ENCODE measurements at places on chromosomes 12 and 14.

DNA sequence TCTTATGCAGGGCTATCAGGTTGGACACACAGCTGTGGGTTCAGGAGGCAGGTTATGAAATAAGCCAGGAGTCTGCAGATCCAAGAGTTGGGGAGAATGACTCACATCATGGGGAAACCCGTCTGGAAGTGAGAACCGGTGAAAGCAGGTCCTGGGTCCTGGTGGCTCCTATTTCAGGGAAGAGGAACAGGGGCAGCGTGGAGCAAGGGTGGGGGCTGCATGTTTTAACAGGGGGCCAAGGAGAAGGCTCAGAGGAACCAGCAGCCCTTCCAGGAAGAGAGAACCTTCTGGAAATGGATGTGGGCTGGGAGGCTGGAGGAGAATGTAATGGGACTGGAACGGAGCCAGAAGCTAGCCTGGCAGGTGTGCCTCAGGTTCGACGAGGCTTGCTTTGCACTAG, 7.8 kb upstream of the KRT74 start:
- peak; percentile 84 for DNase-seq

DNA sequence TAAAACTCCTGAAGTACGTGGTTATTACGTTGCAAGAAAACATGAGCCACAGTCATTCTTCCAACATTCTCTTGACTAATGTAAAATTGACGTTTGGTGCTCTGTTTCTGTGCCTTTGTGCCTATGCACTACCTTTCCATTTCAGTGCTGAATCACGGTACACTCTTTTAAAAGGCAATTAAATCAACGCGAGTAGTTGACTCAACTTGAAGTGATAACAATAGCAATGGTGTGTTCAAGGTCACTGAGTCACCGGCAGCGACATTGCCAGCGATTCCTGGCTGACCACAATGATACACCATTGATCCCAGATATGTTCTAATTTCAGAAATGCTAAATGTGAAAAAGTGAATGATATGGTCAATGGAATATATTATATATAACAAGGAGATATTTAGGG, 17.8 kb downstream of the AK7 start:
- DNase-seq = peak; percentile 53

GRCh38 chr12:123529686-123530085, 3.8 kb downstream of the RILPL1 start:
- no peak for DNase-seq

DNA sequence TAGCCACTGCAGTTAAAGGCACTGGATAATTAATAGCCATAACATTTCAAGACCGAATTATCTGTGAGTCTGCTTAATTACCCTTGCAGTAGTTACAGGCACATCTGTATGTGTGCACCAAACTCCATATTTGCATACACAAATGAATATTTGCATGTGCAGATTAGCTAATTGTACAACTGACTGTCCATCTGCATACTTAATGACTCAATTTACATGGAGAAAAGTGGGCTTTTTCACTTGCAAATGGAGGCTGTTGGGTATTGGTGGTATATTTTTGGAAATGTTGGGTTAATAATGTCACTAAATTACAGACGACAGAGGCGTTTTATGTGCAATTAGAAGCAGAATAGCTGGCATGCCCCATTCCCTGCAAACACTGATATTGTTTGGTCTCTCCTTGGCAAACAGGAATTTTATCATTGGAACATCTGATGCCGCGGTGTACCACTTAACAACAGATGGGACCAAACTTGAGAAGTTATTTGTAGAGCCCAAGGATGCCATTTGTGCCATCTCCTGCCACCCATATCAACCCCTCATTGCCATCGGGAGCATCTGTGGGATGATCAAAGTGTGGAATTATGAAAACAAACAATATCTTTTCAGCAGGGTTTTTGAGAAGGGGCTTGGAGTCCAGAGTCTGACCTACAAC, 39.6 kb downstream of the CFAP251 start:
- no peak for DNase-seq

- DNase-seq = no peak
Observed at GRCh38 chr14:91424813-91425530, 7.4 kb upstream of the CCDC88C start.

DNA sequence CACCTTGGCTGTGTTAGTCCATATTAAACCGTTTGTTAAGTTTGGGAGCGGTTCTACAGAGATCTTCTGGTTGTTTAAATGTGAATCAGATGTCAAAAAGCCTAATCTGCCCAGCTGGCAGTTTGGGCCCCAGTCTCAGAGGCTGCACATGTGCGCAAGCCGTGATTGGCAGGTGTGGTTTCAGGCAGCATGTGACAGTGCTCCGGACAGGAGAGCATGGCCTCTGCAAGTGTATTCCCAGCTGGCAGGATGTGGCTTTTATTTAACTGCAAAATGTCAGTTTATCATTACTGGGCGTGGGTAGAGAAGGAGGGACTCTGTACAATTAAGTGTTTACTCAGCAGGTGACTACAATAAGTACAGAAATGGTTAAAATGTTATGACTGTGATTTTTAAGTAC, 77.5 kb downstream of the PELI2 start:
- peak; percentile 48 for DNase-seq

DNA sequence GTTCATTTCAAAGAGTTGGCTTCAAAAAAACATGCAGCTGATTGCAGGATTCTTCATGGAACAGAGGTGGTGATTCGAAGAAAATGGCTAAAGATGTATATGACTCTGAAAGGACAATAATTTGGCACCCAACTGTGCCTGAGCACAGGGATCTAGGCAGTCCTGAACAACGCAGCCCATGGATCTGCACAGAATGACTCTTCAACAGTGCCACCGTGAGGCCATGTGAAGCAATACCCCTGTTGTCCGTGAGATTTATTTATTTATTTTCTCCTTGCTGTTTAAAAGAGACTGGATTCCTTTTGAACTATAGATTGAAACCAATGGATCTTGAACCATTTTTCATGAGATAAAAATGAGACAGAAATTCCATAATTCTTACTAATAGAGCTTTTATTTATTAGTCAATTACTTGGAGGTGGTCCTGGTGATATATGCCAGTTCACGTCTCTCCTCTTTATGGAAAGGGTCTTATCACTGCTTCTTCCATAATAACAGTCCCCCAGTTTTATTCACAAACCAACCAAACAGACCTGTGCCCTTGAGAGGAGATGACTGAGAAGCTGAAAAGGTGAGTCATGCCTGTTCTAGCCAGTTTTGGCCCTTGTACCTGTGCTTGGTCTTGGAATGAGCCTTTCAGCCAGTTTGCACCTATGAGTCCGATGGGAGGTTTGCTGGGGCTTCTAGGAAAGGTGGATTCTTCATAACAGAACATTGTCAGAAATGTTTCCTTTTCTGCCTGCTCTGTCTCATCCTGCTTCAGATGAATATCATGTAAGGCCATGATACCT, 1598.3 kb downstream of the AACS start:
- peak; percentile 11 for DNase-seq

DNA sequence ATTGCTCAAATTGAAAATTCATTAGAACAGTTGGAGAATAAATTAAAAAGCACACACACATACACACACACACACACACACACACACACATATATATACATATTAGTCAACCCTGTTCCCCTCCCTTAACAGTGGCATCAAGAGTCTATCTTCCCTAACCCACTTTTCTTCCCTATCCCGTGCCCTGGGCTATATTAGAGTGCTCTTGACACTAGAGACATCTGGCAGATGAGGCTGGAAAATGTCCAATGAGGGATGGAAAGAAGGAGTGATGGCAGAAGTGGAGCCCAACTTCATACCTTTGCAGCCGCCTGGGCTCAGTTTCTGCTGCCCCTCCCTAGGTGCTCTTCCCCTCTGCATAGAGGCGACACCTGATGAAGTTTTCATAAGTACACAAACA, 172.4 kb upstream of the NUDT4 start:
- no peak for DNase-seq

- DNase-seq = no peak
Observed at GRCh38 chr12:105480162-105480561, 149.7 kb downstream of the C12orf75 start.

- no peak for DNase-seq
Observed at GRCh38 chr14:81516986-81517797, 16.5 kb downstream of the SEL1L start.

DNA sequence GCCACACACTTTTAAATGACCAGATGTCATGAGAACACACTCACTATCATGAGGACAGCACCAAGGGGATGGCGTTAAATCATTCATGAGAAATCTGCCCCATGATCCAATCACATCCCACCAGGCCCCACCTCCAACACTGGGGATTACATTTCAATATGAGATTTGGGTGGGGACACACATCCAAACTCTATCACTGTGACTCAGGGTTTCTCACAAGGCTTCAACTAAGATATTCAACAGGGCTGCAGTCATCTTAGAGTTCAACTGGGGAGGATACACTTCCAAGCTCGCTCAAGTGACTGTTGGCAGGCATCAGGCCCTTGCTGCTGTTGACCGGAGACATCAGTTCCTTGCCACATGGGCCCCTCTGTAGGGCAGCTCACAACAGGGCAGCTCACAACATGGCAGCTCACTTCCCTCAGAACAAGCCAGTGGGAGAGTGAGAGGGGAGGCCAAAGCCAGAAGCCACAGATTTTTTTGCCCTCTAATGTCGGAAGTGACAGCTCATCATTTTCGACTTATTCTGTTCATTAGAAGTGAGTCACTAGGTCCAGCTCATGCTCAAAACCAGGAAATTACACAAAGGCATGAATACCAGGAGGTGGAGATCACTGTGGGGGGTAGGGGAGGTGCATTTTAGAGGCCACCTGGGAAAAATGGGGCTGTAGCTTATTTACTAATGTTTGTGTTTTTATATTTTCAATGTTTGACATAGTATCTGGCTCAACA, 50.8 kb upstream of the PTHLH start:
- peak; percentile 71 for DNase-seq

All from SW480 (cell line).